ENCODE measurements at places on chromosomes 6 and 20.

DNA sequence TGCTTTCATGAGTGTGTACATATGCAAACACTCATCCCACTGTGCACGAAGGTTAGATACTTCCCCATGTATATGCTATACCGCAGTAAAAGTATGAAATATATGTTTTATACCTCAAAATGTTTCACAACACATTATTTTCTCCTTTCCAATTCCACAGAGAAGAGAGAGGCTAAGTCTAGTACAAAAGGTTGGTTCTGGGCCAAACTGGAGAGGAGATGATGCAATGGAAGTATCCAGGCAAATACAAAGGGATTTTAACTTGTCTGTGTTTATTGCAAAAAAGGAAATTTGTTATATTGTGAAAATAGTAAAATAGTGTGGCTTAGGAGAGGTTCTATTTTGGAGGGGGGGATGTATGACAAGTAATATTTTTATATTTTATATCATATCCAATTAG, 112.6 kb downstream of the PLCB1 start:
- peak; percentile 50 for DNase-seq

- no peak for DNase-seq
Observed at GRCh38 chr6:36201612-36202011, 5.1 kb downstream of the BRPF3 start.

- DNase-seq, result no peak
Observed at GRCh38 chr6:7939184-7939863, 28.7 kb upstream of the TXNDC5 start.

GRCh38 chr20:24469894-24470745, 691 bp downstream of the SYNDIG1 start:
- no peak for DNase-seq

GRCh38 chr6:110326609-110327008, 31.5 kb downstream of the METTL24 start:
- DNase-seq, result no peak
